ENCODE measurements at places on chromosomes 7 and 10.

GRCh38 chr10:5528989-5529701 lies 4.4 kb downstream of the CALML3 start:
- DNase-seq: no peak

DNA sequence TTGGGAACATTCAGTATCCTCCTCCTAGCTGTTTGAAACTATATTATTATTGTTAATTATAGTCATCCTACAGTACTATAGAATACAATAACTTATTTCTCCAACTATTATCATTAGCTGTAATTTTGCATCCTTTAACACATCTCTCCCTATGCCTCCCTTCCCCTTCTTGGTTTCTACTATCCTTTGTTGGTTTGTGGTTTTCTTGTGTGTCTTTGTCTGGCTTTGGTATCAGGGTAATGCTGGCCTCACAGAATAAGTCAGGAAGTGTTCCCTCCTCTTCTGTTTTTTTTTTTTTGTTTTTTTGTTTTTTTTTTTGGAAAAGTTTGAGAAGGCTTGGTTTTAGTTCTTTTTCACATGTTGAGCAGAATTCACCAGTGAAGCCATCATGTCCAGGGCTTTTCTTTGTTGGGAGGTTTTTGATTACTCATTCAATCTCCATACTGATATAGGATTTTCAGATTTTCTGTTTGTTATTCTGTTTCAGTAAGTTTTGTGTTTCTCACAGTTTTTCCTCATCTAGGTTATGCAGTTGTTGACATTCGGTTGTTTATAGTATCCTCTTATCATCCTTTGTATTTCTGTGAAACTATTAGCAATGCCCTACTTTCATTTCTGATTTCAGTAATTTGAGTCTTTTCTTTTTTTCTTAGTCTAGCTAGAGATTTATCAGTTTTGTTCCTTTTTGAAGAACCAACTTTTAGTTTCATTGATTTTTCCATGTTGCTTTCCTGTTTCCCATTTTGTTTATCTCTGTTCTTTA lies 21.6 kb downstream of the C1GALT1 start:
- peak; percentile 15 for DNase-seq

- DNase-seq: no peak
Observed at GRCh38 chr10:69459101-69459790, 8.0 kb downstream of the TSPAN15 start.

DNA sequence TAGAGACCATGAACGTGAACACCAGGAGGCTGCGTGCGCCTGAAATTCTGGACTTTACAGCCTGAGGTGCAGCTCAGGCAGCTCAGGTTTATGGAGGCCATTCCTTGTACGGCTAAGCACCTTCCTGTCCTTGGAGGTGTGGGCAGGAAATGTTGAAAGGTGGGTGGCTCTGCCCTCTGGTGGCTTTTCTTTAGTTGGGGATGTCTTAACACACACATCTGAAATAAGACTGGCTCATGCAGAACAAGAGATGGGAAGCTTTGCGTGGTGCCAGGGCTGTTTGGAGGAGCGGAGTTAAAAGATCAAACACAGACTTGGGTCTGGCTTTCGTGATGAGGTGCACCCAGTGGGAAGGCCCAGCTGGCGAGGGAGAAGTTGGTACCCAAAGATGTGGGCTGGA lies 64.1 kb downstream of the DOCK1 start:
- DNase-seq: no peak

GRCh38 chr10:58027426-58027825 lies 240.3 kb downstream of the IPMK start:
- DNase-seq: no peak

DNA sequence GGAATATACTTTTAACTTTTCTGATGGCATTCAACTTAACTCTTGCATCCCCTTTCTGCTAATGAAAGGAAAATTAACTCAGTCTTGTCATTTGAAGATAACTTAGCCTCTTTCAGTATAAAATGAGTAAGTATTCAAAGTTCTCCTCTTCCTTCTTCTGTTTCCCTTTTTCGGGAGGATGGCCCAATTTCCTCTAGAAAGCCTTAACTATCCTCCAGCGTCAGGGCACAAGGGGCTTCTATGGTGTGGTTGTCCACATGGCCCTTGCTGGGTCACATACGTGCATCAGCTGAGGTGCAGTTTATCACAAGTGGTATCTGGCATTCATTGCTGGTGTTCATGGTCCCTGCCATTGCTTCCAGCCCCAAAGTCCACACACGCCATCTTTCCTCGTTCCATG lies 17.8 kb upstream of the GSAP start:
- DNase-seq: no peak

- no peak for DNase-seq
Observed at GRCh38 chr10:5942474-5942873, 34.9 kb downstream of the IL15RA start.

DNA sequence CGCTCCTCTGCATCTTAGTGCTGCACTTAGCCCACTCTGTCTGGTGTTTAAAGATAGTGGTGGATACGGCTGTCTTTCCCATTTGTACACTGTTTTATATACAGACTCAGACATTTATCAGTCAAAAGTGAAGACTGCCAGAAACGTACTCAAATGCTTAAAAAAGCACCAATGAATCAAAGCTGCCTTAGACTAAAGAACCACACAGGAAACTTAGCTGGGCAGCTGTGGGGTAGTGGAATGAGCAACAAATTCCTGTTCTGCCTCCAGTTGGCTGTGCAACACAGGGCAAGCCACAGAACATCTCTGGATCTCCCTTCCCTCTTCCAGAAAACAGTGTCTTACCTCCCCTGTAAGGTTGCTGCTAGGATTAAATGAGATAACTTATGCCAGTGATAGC lies 76.0 kb downstream of the ATXN7L1 start:
- no peak for DNase-seq

- no peak for DNase-seq
Observed at GRCh38 chr7:47947355-47947749, 914 bp downstream of the PKD1L1 start.

DNA sequence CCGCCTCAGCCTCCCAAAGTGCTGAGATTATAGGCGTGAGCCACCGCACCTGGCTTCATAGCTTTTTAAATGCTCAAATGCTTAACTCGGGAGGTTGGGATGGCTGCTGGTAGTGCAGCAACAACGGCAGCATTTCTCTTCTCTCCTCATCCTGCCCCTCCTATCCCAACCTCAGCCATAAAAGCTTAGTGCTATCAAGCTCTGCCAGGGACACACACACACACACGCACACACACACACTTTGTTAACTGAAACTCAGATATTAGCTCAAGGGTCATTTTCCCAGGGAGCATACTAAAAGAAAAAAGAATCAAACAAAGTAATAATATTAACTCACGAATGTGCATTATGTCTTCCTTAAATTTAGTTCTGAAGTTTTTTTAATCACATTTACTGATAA lies 63.0 kb upstream of the HPS1 start:
- no peak for DNase-seq

DNA sequence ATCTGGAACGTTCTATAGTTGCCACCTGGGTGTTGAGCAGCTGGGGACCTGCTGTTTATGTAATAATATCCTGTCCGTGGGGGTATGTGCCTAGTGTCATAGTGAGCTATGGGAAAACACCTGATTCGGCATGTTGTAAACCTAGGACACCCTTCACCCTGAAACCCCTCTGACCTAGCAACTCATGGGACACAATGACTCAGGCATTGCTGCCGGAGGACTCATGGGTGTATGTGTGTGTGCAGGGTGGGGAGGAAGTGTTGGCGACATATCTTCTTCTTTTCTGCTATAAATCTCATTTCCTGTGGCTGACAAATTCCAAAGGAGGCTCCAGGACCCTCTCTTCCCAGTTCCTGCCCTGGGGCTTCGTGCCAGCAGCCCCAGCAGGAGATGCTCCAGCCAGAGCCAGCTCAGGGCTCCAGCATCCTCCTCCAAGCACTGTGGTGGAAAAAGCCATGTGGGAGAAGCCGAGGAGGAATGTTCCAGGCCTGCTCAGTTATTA lies 77.0 kb upstream of the PODXL start:
- DNase-seq: peak; percentile 10

DNA sequence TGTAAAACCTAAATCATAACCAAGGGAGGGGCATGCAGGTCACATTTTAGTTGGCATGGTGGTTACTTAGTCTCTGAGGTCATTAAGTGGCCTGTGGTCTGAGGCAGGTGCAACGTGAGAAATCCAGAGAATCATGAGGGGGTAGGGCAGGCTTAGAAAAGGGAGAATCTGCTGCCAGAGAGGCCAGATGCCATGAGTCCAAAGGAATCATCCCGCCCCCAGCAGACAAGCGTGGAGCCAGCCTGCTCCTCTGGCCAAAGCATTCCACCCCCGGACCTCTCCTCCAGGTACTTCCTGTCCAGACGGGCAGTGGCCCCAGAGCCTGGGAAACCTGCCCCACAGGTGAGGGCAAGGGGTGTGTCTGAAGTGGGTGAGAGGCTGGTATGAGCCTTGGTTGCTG lies 196.4 kb upstream of the ZNF32 start:
- no peak for DNase-seq

DNA sequence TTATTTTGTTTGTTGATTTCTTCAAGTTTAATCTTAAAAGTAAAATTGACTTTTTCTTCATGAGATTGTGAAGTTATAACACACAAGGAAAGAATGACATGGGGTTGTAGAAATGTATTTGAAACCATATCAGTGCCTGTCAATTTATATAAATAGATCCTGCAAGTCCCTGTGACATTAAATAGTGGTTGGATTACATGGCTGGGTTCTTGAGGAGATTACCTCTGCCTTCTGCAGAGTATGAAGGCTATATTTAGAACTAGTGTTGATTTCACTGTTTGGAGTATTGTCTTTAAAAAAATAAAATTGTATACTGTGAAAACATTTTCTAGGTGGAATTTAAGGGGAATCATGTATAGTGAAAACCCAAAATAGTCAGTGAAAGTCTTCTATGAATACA lies 385.8 kb upstream of the SMIM30 start:
- DNase-seq: no peak

- peak; percentile 81 for DNase-seq
Observed at GRCh38 chr10:30782537-30783461, 153.2 kb upstream of the LYZL2 start.

GRCh38 chr7:76069238-76069638 lies 21.3 kb downstream of the MDH2 start:
- peak; percentile 60 for DNase-seq

DNA sequence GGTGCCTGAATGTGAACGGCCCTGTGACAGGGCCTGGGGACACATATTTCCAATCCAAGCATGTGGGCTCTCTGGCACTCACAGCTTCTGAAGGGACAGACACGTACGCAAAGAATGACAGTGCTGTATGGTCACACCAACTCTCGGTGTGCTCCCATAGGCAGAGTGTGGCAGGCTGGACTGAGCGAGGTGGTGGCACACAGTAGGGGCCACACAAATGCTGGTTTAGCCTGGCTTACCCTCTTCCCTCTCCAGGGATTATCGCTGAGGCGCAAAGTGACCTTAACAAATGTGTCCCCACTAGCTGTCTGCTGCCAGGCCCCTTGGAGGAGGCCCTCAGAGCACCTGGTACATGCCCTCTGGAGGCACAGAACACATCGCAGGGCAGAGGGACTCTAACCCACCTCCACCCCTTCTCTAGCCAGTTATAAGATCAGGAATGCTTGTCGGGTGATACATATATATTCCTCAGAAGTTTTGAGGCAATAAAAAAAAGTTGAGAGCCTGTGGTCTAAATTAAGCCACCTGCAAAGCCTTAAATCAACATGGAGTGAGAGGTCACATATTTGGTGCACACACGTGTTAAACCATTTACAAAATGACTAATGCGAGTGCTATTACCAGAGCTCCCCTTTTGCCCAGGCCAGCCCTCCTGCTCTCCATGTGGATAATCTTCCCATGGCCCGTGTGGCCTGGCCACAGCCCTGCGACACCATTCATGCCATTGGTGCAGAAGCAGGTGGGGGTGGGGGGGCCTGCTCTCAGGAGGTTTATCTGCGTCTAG lies 262.8 kb upstream of the GRB10 start:
- DNase-seq: no peak

DNA sequence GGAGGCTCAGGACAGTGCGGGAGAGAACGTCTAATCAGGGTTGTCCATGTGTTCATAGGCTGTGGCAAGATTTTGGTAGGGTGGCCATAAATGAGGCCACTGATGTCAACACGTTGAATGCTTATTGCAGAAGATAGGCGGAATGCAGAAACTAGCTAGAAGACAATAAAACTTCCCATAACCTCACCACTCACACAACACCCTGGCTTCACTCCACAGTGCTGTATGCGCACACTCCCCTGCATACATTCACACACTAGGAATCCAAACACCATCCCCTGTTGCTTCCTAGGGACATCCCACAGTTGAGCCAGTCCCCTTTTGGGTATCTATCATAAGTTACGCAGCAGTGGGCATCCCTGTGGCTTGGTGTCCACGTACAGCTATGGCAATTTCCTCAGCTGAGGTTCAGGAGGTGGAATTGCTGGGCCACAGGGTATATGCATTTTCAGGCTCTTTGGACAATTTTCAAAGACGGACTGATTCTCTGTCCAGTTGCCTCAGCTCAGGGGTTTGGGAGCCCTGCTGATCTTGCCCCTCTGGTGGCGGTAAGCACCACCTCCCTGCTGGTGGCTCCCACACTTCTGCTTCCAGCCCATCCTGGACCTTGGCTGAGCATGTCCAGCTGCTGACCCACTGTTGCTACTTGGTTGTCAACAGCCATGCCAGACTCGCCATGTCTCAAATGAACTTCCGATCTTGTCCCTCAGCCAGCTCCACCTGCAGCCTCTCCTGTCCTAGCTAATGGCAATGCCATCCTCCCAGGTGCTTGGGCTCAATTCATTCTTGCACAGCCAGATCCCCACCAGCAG lies 36.4 kb downstream of the CDH23 start:
- DNase-seq: no peak

GRCh38 chr7:151692721-151693120 lies 173.0 kb upstream of the RHEB start:
- DNase-seq: no peak

DNA sequence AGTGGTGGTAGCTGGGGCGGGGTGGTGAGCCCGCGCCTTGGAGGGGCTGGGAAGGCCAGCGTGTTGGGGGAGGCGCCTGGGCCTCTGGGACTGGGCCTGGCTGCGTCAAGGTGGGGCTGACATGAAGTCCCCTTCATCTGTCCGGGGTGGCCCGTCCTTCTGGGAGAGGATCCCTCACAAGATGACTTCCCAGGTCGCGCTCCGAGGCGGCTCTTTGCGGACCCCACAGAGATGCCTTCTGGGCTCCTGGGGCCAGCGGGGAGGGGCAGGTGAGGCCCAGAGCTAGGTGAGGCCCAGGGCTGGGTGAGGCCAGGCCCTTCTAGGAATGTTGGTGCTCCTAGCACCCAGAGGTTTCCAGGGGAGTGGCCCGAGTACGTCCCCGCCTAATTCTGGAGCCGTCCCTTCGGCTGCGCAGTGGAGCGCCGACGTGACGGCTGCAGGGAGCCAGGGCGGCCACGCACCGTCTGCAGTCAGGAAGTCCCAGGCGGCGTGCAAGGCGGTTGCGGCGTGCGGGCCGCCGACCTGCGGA lies 58.2 kb upstream of the NUPR2 start:
- no peak for DNase-seq

Measured in common myeloid progenitor, CD34-positive (primary cell).